ENCODE measurements at places on chromosomes 13 and 19.
A peak's percentile ranks its signal among the peaks of the same experiment; 100 is the strongest.

DNA sequence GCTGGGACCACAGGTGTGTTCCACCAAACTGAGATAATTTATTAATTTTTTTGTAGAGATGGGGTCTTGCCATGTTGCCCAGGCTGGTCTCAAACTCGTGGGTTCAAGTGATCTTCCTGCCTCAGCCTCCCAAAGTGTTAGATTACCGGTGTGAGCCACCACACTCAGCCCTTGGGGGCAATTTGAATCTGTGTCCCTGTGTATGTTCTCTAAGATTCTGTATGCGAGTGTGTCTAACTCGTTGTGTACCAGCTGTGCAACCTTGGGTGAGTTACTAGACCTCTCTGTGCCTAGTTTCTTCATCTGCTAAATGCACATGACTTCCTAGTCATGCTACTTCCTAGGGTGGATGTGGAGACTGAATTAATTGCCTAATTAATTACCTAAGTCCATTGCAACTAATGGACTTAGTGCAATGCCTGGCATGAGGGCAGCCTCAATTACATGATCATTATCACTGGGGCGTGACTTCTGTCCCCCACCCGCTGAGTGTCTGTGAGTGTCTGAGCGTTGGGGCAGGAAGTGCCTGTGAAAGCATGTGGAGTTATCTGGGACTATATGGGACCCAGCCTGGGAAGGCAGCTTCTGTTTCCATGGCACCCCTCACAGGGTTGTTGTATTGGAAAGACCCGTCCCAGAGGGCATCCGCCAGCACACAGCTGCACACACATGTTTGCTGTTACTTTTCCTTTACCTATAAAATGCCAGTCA is 1.8 kb upstream of the NCCRP1 start:
- no peak for DNase-seq

GRCh38 chr13:67094952-67095351 is 135.2 kb downstream of the PCDH9 start:
- DNase-seq: no peak

GRCh38 chr19:55099557-55100506 is 17.6 kb downstream of the PPP1R12C start:
- no peak for DNase-seq

DNA sequence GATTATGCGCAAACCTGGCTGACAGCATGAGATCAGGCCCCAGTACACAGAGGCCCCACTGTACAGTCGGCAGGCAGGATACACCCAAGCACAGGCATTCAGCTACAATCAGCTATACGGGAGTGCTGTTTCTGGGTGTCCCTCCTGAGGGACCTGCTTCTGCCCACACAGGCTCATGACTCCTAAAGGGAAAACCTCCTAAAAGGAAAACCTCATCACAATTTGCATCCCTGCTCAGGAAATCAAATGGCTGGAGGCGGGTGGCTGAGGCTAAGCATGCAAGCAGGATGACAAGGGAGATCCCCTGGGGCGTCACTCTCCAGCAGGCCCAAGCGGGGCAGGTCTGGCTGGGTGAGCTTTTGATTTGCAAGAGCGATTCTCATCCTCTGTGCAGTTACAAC is 99.8 kb downstream of the CRYL1 start:
- no peak for DNase-seq

DNA sequence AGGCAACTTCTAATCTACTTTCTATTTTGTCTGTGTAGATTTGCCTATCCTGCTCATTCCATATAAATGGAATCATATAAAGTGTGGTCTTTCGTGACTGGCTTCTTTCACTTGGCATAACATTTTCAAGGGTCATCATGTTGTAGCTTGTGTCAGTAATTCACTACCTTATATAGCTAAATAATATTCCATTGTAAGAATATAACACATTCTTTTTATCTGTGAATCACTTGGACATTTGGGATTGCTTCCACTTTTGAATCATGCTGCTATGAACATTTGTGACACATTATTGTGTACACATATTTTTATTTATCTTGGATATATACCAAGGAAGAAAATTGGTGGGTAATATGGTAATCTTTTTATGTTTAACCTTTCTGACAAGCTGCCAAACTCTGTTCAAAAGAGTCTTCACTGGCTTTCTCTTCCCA is 89.0 kb upstream of the CSNK1A1L start:
- no peak for DNase-seq

DNA sequence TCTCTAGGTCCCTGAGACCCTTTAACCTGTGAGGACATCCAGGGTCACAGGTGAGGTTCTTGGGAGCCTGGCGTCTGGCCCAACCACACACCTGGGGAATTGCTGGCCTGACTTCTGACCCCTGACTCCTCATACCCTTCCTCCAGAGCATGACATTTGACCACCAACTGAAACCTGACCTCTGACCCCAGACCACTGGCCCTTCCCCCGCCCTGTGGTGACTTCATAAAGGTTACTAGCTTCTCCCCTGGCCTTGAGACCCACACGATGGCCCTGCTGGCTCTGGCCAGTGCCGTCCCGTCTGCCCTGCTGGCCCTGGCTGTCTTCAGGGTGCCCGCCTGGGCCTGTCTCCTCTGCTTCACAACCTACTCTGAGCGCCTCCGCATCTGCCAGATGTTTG is at the start of gene SPACA6:
Gene SPACA6 (plus strand): TSS at position 71 of the 400 bp plus-strand sequence. CDS start 197 bp downstream, at position 268.
- no peak for DNase-seq

DNA sequence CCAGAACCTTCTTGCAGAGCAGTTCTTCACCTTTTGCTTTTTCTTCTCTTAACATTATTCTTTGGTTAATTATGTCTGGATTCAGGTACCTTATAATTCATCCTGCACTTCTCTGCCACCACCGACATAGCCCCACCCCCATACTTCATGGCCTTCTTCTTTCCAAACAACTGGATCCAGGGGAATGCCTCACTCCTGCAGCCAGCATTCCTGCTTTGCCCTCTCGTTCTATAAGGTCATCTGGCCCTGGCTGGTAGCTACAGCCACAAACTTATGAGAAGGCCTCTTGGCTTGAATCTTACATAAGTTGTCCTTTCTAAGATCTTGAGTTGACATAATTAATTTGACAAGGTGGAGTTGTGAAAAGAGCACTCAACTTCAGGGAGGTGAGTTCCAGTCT is 84.1 kb upstream of the FRY start:
- no peak for DNase-seq

- DNase-seq: no peak
Measured at GRCh38 chr13:28744656-28745055, 25.9 kb upstream of the SLC46A3 start.

- DNase-seq: no peak
Measured at GRCh38 chr13:69921156-69921555, 186.5 kb upstream of the ATXN8OS start.

GRCh38 chr19:58154287-58154678 is 3.7 kb upstream of the ZNF329 start:
- peak; percentile 29 for DNase-seq

DNA sequence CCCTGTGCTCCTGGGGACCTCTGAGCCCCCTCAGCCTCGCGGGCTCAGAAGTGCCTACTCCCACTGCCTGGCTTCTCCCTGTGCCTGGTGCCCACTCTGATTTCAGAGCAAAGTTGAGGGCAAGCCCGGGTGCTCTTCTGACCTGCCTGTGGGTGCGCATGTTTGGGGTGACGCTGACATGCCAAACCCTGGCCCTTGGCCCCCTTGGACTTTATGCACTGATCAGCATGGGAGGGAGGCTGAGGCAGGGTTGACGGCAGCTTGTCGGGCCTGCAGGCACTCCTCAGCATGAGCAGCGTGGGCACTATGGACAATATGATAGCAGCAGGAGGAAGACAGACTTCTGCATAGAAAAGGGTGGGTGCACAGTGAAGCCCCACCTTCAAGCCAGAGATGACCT is 279.3 kb upstream of the KLF12 start:
- no peak for DNase-seq

DNA sequence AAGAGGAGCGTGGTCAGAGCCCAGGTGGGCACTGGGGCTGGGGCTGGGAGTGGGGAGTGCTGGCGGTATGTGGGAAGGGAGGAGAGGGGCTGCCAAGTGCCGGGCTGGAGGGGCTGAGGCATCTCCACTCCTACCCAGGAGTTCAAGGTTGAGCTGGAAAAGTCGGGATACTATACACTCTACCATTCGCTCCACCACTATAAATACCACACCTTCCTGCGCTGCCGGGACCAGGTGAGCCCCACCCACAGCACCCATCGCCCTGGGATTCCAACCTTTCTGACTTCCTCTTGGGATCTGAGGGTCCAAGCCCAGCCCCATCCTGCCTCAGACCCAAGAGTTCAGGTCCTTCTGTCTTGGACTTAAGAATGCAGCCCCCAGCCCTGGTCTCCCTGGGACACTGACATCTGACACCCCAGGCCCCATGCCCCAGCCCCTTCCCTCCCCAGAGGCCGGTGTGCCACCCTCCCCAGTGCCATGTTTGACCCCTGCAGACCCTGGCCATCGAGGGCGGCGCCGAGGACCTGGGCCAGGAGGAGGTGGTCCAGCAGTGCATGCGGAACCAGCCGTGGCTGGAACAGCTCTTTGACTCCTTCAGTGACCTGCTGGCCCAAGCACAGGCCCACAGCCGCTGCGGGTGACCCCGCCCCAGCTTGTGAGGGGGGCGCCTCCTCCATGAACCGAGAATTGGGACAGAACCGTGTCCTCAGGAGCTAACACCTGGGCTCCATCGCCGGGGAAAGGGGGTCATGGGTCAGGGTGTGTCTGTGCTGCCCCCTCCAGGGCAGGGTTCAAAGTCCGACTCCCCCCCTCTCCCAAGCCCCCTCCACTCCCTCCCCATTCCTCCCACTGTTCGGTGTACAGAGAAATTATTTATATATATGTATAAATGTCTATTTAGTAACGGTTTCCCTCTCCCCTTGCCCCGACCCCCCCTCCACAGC is 14.7 kb downstream of the RRAS start:
- DNase-seq: no peak

DNA sequence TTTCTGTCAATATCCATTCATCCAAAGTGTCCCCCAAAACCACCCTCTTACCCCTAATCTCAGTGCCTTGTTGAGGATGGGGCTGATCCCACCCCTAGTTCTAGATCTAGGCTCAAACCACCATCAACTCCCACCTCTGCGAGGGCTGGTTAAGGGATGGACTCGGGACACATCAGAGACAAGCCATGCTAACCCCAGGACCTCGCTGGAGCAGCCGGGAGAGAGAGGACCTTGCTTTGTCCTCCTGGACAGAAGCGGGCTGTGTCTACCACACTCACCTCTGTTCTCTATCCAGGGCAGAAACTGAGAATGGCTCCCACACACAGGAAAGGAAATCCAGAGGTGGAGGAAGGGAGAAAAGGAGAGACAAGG is 90.8 kb upstream of the UQCRFS1 start:
- no peak for DNase-seq

DNA sequence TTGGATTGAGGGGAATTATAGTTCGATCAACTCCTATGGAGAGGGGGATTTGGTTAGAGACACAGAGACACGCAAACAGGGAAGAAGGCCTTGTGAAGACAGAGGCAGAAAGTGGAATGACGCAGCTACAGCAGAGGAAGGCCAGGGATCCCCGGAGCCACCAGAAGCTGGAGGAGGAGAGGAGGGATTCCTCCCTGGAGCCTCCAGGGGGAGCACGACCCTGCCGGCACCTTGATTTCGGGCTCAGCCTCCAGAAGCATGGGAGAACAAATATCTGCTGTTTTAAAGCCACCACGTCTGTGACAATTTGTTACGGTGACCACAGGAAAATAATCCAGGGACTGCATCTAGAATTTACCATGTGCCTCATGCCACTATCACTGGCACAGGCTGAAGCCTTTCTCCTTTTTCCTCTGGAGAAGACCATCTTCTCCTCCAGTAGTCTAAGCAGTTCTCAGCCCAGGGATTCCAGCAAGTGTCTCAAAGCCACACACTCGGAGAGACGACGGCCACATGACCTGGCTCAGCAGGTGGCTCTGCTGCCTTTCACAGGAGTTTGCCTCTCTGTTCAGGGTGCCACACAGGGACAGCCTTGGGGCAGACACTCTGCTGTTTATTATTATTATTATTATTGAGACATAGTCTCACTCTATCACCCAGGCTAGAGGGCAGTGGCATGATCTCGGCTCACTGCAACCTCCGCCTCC is 39.9 kb upstream of the CCNE1 start:
- DNase-seq: peak; percentile 55

DNA sequence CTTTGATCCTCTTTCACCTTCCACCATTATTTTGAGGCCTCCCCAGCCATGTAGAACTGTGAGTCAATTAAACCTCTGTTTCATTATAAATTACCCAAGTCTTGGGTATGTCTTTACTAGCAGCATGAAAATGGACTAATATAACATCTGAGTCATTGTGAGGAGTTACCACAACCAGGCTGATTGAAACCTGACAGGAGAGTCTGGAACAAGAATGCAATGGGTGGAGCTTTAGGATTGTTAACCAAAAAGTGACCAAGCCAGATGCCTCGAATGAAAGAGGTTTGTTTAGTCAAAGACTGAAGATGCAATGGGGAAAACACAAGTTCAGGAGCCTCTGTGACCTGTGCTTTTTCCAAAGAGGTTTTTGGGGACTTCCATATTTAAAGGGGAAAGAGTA is 659.0 kb downstream of the SLITRK6 start:
- DNase-seq: no peak

GRCh38 chr19:6138066-6138465 is 2.6 kb downstream of the ACSBG2 start:
- DNase-seq: no peak

DNA sequence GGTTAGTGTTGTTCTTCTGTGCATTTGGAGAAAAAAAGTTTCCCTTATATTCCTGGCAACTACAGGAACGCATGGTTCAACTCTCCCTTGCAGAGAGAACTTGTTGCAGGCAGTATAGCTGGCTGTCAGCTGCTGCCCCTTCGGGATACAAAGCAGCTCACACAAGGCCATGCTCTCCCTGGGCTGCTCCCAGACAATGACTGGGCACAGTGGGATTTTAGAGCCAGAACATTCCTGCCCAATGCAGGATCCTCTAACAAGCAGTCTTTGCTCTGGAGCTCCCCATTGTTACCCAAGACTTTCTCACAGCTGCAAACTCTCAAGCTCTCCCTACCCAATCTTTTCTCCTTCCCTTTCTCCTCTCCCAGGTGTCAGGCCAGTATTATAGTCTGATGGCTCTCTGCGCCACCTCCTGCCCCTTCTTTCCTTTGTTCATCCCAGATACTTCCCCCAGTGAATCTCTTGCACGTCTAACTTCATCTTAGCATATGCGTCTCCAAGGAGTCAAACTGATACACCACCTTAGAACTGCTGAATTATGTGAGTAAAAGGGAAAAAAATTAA is 27.5 kb upstream of the SERPINE3 start:
- no peak for DNase-seq

- DNase-seq: peak; percentile 19
Measured at GRCh38 chr19:45638930-45639729, at the start of gene EML2. Gene EML2 (minus strand): TSS chr19:45639397. CDS start chr19:45639376, 21 bp downstream.

DNA sequence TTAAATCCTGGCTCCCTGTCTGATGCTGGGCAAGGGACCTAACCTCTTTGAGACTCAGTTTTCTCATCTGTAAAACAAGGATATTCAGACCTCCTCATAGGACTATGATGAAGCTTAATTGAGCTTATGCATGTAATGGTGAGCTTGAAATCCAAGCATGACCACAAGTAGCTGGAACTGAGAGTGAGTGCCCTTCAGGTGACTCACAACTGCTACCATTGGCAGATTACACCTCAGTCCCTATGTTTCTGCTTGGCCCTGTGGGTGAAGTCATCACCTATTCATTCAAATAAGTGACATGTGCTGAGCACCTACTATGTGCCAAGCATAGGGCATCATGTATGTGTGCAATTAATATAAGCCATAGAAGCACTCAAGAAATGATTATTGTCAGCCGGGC is 25.7 kb downstream of the NOVA2 start:
- DNase-seq: no peak

- DNase-seq: no peak
Measured at GRCh38 chr19:12880551-12881171, 588 bp downstream of the DNASE2 start.

- no peak for DNase-seq
Measured at GRCh38 chr13:91112201-91112923, 235.1 kb upstream of the MIR17HG start.

- no peak for DNase-seq
Measured at GRCh38 chr13:112561478-112561877, 26.5 kb downstream of the TUBGCP3 start.

Measured in hindlimb muscle (tissue), 1 donor.